ENCODE measurements at places on chromosomes 2 and 18.
A peak's percentile ranks its signal among the peaks of the same experiment; 100 is the strongest.

GRCh38 chr2:118845005-118845521, 2.4 kb downstream of the EN1 start:
- DNase-seq = no peak

GRCh38 chr2:3759331-3759730, 56.0 kb downstream of the DCDC2C start:
- DNase-seq = no peak

DNA sequence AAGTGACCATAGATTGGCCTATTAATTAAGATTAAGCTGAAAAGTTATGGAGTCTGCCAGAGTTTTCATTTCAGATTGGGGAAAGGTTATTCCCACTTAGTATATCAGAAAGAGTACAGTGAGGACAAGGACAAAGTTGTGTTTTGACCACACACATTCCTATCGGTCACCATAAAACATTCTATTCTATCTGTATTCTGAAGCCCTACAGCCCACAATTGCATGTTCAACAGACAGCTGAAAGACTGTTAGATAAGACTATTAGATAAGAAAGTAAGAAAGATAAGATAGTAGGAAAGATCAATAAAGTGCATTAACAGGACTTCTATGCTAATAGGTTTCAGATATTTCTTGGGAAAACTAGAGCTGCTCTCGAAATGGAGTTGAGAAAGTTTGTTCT, 26.7 kb upstream of the ACYP2 start:
- DNase-seq = no peak

GRCh38 chr18:22088029-22088428, 81.4 kb upstream of the GATA6 start:
- no peak for DNase-seq

DNA sequence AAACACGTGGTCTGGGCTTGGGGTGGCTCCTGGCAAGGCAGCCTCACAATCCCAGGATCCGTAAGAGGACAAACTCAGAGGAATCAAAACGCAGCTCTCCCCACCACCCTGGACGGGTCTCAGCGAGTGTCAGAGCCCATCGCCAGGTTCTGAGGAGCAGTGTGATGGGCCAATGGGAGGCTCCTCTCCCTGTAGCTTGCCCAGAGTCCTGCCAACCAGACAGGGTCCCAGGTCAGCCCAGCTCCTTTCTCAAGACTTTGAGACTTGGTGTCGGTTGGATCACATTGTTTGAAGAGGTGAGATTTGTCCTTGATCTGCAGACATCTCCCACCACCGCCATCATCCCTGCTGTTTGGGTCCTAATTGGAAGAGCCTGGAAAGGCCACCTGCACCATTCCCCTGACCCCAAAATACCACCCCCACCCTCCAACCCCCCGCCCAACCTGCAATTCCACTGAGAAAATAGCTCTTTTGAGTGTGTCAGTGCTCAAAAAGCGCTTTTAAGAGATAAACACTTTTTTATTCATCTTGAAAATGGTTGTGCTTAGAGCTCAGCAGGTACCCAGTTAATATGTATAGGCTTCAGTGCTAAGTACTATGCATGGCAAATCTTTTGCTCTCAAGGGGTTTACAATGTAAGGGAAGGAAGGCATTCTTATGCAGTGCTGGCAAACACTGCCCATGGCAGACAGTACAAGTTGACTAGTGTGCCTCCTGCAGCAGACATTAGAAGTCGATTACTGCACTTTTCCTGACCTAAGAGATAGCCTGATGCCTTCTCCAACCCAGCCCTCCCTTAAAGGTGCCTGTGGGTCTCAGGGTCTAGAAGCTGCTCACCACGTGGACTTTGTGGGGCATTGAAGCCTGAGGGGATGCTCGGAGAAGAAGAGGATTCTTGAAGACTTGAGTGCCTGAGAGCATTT, 50.6 kb downstream of the GLI2 start:
- no peak for DNase-seq

GRCh38 chr2:187329586-187329985, 118.5 kb downstream of the CALCRL start:
- DNase-seq = no peak

GRCh38 chr2:47650001-47650535, 132.9 kb upstream of the MSH6 start:
- no peak for DNase-seq

- no peak for DNase-seq
These were observed at the start of gene NETO1 for GRCh38 chr18:72867746-72868584. Gene NETO1, minus strand, starts transcription at chr18:72867987. Its CDS starts 696 bp downstream, at chr18:72867291.

GRCh38 chr18:58891776-58892175, 27.1 kb downstream of the ZNF532 start:
- no peak for DNase-seq

DNA sequence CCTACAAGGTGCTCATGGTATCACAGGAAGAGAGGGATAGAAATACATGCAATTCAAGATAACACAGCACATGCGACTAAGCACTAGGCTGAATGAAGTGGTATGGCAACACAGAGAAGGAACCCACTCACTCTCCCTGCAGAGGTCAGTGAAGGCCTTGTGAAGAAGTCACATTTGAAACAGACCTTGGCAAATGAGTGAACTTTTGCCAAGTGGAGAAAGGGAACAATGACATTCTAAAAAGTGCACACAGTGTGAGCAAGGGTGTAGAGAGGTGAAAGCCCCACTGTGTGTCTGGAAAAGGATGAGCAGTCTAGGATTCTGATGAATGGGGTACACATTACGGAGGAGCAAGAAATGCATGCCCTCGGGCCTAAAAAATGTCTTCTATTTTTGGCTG, 23.3 kb downstream of the KLF7 start:
- no peak for DNase-seq

DNA sequence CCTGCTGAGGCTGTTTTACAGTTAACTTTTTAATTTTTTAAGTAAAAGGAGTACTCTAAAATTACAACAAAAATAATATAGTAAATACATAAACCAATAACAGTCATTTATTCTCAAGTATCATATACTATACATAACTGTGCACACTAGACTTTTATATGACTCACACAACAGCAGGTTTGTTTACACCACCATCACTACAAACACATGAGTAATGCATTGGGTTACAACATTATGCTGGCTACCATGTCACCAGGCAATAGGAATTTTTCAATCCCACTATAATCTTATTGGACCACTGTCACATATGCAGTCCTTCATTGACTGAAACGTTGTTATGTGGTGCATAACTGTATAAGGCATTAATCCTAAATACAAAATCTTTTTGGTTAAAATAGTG, 42.5 kb downstream of the RASGRP3 start:
- DNase-seq = no peak

GRCh38 chr2:128490321-128490720, 171.7 kb upstream of the HS6ST1 start:
- DNase-seq = no peak

DNA sequence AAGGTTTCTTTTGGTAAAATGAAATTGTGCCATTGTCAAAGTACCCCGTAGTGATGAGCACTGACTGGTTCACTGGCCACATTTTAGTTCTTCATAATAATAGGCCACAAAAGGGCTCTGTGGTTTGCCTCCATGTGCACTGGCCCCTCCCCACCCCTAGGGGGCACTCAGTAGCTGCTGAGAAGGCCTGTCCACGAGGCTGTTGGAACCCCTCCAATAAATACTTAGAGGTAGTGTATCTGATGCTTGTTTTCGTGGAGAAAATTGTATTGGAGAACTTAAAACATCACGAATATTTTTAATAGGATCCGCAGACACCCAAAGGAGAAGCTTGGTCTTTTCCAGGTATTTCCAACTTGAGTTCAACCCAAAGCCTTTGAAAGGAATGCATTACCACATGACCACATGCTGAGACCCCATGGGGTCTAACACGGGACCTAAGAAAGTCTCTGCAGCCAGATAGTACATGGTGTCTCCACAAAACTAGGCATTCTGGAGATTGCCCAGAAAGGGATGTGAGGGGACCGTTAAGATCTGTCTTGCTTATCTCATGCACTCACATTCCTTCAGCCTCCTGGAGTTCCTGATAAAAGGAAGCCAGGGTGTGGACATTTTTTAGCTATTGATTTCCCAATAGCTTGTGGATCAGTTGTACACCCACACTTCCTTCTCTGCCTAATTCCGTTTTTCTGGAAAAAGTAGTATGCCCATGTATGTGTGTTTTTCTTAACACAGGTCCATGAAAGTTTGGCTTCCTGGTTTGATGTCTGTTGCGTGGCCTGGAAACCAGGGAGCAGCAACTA, 28.5 kb upstream of the NOSTRIN start:
- peak; percentile 15 for DNase-seq

GRCh38 chr2:9412781-9413180, 10.5 kb downstream of the ITGB1BP1 start:
- no peak for DNase-seq

- peak; percentile 26 for DNase-seq
These were observed 450.4 kb downstream of the GALR1 start for GRCh38 chr18:77700051-77700450.

- no peak for DNase-seq
These were observed 58.4 kb downstream of the UBE2E3 start for GRCh38 chr2:181038796-181039195.

- DNase-seq = no peak
These were observed 72.8 kb upstream of the CDH19 start for GRCh38 chr18:66676699-66677098.

DNA sequence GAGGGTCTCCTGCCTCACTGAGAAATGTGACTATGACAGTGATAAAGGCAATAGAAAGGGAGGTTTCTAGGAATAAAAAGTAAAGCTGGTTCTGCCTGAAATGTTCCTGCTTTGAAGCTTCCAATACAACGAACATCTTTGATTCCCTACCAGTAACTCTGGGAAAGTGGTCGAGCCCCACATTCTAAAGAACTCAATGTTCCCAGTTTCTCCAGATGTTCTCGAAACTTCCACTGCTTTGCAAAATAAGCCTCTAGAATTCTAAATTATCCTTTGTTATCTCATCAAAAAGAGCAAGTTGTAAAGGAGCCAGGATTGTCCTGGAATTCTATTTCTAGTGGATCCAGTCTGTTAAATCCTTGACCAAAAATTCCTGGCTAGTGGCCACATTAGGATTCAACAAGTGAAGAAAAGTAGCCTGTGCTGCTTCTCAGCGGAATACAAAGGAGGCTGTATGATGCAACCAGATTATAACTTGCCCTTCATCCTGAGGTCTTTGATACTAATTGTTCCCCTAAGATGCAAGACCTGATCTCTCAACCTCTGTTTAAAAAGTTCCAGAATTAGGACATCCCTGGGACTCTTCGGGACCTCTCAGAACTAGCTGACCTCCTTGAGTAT, 8.4 kb downstream of the SCN7A start:
- DNase-seq = no peak

- no peak for DNase-seq
These were observed 416.3 kb downstream of the LRP1B start for GRCh38 chr2:141714496-141714895.

DNA sequence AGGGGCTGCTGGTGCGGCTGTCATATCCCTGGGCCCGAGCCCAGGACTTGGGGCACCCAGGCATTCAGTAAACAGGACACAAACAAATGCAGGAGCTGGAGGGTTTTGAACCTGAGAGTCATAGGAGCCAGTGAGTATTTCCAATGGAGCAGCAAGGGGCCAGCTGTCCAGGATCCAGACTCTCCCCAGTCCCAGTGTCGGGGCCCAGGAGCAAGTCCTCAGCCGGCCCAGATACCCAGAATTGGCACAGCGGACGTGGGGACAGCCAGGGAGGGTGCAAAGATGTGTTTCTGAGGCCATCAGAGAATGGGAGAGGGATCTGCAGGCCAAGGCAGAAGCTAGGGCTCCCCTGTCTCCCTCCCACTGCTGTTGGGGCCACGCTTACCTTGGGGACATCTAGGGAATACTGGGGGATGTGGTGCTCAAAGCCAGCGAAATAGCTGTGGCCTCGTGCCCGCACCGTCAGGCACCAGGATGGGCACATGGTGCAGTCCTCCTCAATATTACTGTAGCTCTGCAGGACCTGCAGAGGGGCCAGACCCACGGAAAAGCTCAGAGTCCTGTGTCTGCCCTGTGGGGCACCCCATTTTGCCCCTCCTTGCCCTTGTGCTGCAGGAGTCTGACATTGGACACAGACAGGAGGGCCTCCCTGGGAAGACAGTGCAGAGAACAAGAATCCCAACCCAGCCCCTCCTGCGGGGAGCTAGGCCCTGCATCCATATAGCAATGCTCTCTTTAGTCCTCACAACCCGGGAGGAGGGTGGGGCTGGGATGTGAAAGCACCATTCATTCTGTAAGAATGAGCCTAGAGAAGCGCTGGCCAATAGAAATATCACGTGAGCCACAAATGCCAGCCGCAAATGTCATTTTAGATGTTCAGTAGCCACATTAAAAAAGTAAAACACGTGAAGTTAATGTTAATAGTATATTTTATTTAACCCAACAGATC, 15.4 kb downstream of the CFAP65 start:
- no peak for DNase-seq

DNA sequence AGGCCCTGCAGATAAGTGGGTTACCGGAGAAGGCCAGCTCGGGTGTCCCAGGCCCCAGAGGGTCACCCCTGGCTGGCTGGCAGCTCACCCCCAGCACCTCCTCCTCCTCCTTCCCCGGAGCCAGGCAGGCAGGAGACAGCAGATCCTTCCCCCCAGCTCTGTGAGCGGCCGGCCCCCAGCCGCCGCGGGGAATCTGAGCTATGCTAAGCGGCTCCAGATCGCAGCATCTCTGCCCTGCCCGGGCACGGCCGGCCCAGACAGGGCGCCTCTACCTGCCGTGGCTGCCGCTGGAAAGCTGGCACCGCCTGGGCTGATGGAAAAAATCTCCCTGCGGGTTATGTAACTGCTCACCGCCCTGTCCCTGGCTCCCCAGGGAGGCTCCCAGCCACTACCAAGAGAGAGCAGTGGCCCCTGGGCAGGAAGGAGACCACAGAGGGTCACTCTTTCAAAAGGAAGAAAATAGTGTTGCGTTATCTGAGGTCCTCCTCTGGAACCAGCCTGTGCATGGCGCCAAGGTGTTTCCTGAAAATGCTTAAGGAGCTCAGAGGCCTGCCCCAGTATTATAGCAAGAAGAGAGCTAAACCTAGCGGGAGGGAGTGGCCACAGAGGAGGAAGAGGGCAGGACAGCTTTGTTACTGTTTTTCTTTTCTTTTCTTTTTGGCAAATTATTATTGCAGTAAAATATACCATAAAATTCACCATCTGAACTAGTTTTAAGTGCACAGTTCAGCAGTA, 179.0 kb downstream of the SMAD7 start:
- no peak for DNase-seq

DNA sequence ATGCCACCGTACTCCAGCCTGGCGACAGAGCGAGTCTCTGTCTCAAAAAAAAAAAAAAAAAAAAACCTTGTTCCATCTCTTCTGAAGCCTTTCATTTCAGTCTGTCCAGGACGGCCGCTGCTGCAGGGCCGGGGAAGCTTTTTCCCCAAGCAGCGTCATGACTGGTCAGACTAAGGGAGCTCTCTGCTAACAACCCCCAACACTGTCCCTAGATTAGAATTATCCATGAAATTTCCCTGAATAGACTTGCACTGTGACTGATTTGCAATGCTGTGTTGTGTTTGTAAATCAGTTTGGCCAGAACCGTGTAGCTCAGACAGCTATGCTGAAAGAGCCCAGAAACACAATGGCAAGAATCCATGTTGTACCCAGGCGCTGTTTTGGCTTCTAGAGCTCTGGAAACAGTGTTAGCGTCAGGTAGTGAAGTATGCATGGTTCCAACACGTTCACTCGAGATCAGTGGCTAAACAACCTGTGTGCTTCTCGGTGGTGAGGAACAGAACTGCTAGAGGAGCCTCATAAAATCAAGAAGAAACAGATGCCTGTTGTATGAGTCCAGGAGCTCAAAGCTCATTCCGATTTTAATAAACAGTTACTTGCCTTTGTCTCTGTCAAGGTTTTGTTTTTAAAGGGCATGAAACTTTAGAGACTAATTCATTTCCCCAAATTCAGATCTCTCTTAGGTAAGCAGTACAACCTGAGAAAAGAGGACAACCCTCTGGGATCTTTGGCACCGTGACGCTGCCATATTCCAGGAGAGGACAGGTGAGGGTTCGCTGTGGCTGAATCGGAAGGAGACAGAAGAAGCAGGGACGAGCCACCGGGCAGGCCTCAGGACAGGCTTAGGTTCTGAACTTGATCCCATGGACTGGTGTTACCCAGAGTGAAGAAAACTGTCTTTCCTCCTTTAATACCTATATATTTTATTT, 43.5 kb downstream of the GORASP2 start:
- no peak for DNase-seq

All from NCI-H2107 (cell line).